ENCODE measurements at places on chromosomes 6 and 20. TPM values are rescaled to one million over a fixed set of nuclear protein-coding genes. Genes with fewer than 3 reads are reported as not detected.

- DNase-seq, result peak; percentile 47
- no peaks in the 10 kb centered on the region for H3K4me1 ChIP-seq
- no peaks in the 10 kb centered on the region for H3K27me3 ChIP-seq
- no peak overlapping the region for H3K4me3 ChIP-seq
- H3K36me3 ChIP-seq, result no peaks in the 10 kb centered on the region
These were observed 647.8 kb downstream of the CD109 start for GRCh38 chr6:74343804-74344203.

- peak; percentile 35 for DNase-seq
- H3K4me1 ChIP-seq, result peaks cover 27% of the 10 kb centered on the region
- H3K27me3 ChIP-seq, result no peaks in the 10 kb centered on the region
- no peaks in the 10 kb centered on the region for H3K36me3 ChIP-seq
- no peak overlapping the region for H3K4me3 ChIP-seq
- H3K27ac ChIP-seq, result peak overlapping the region; percentile 89
These were observed 150.4 kb upstream of the HMGN3 start for GRCh38 chr6:79384845-79385244.

GRCh38 chr6:116949964-116950363 is 72.9 kb downstream of the RFX6 start:
- H3K4me3 ChIP-seq, result no peak overlapping the region
- peaks cover 18% of the 10 kb centered on the region for H3K4me1 ChIP-seq
- DNase-seq, result no peak
- no peaks in the 10 kb centered on the region for H3K36me3 ChIP-seq

GRCh38 chr20:33091693-33092092 is 12.2 kb downstream of the BPIFB4 start:
- no peak for DNase-seq
- peaks cover 37% of the 10 kb centered on the region for H3K27me3 ChIP-seq
- H3K4me1 ChIP-seq, result no peaks in the 10 kb centered on the region

- peak; percentile 45 for DNase-seq
- H3K27me3 ChIP-seq, result no peaks in the 10 kb centered on the region
- no peaks in the 10 kb centered on the region for H3K36me3 ChIP-seq
- no peak overlapping the region for H3K27ac ChIP-seq
These were observed 2.7 kb upstream of the DTD1 start for GRCh38 chr20:18585134-18585533.

DNA sequence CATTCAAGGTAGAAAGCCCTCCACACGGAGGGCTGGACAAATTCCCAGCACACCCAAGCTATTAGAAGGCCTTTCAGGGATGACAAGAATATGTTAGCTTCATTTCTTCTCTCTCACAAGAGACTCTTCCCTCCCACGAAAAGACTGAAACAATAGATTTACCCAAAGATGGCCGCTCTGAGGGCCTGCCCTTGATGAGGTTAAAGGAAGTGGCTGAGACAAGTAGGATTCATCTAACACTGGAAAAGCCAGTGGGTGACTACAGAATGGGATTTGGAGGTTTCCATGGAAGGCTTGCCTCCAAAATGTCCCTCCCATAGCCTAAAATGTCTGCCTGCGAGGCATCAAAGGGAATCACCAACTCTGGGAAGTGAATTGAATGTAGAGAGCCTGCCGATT is 277.6 kb downstream of the CLIC5 start:
- no peaks in the 10 kb centered on the region for H3K36me3 ChIP-seq
- H3K27me3 ChIP-seq, result no peaks in the 10 kb centered on the region
- no peaks in the 10 kb centered on the region for H3K4me1 ChIP-seq

GRCh38 chr6:2579241-2579761 is 171.4 kb downstream of the MYLK4 start:
- DNase-seq, result no peak
- H3K4me1 ChIP-seq, result peaks cover 14% of the 10 kb centered on the region
- peak overlapping the region; percentile 52 for H3K27ac ChIP-seq
- no peak overlapping the region for H3K4me3 ChIP-seq
- H3K27me3 ChIP-seq, result no peaks in the 10 kb centered on the region

GRCh38 chr6:127188744-127189143 is 70.3 kb downstream of the RSPO3 start:
- no peaks in the 10 kb centered on the region for H3K4me1 ChIP-seq
- H3K27me3 ChIP-seq, result 0 out of 2 replicates have a peak, but pooled peaks cover under 1% of the 10 kb centered on the region
- H3K4me3 ChIP-seq, result no peak overlapping the region
- no peak overlapping the region for H3K27ac ChIP-seq
- H3K36me3 ChIP-seq, result no peaks in the 10 kb centered on the region

- H3K4me3 ChIP-seq, result peak overlapping the region; percentile 56
- H3K27me3 ChIP-seq, result no peaks in the 10 kb centered on the region
- DNase-seq, result peak; percentile 74
These were observed 98.3 kb downstream of the SOD2 start for GRCh38 chr6:159594750-159595117.

- no peak for DNase-seq
- H3K36me3 ChIP-seq, result no peaks in the 10 kb centered on the region
- no peaks in the 10 kb centered on the region for H3K27me3 ChIP-seq
- H3K4me3 ChIP-seq, result no peak overlapping the region
- peaks cover 12% of the 10 kb centered on the region for H3K4me1 ChIP-seq
These were observed 190.8 kb upstream of the BMP2 start for GRCh38 chr20:6576726-6577125.

DNA sequence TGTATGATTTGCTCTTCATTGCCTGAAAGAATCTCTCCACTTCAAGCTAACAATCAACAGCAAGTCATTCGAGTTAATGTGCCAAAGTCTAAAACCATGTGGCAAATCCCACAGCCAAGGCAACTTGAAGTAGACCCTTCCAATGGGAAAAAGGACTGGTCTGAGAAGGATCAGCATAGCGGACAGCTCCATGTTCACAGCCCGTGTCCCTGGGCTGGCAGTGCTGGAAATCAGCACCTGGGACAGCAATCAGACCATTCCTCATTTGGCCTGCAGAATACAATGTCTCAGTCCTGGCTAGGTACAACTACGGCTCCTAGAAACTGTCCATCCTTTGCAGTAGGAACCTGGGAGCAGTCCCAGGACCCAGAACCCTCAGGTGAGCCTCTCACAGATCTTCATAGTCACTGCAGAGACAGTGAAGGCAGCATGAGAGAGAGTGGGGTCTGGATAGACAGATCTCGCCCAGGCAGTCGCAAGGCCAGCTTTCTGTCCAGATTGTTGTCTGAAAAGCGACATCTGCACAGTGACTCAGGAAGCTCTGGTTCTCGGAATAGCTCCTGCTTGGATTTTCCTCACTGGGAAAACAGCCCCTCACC is 1.1 kb downstream of the GJA10 start:
- no peaks in the 10 kb centered on the region for H3K27me3 ChIP-seq
- H3K4me3 ChIP-seq, result no peak overlapping the region
- no peaks in the 10 kb centered on the region for H3K4me1 ChIP-seq
- H3K27ac ChIP-seq, result no peak overlapping the region

GRCh38 chr6:79544939-79545450 is 7.8 kb upstream of the LCA5 start:
- no peaks in the 10 kb centered on the region for H3K36me3 ChIP-seq
- H3K27ac ChIP-seq, result peak overlapping the region; percentile 86
- peaks cover 18% of the 10 kb centered on the region for H3K4me1 ChIP-seq
- peak; percentile 93 for DNase-seq

DNA sequence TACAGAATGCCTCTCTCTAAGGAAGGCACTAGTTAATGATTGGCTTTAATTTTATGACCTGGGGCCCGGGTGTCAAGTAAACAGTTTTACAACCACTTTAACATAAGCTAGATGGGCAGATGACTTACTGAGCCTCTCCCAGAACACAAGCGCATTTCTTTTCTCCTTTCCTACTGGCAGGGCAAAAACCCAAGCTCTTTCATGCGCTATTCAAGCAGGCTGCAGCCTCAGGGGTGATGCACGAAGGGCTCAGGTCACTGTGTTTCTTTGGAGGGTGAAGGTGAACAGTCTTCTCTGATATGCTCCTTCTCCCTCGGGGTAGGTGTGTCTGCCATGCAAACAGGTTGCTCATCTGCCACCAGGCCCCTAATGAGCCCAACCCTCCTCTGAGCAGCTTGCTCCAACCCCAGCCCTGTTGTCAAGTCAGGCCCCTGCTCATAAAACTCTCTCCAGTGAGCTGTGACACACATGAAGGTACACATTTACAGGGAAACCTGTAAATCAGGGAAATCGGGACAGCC is 73.5 kb upstream of the CDH4 start:
- no peak overlapping the region for H3K4me3 ChIP-seq
- H3K36me3 ChIP-seq, result no peaks in the 10 kb centered on the region
- no peak for DNase-seq

DNA sequence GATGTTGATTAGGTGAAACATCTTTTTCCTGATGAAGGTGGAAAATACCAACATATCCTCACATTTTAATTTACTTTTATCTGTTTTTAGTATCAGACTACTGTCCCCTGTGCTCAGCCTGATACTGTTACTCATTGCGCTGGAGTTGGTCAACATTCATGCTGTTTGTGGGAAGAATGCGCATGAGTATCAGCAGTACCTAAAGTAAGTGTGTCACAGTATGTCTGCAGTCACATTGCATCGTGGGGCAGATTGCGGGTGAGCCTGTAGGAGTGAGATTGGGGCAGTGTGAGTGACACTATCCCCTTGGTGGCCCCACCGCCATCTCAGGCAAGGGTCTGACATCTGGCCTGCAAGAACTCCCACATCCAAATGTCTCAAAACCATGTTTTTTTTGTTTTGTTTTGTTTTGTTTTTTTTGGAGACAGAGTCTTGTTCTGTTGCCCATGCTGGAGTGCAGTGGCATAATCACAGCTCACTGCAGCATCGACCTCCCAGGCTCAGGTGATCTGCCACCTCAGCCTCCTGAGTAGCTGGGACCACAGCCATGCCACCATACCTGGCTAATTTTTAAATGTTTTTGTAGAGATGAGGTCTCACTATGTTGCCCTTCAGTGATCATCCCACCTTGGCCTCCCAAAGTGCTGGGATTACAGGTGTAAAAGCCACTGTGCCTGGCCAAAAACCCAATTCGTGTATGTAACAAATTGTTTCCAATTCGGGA is 27.8 kb downstream of the ERMARD start:
- no peaks in the 10 kb centered on the region for H3K27me3 ChIP-seq
- H3K27ac ChIP-seq, result no peak overlapping the region
- no peak overlapping the region for H3K4me3 ChIP-seq
- no peaks in the 10 kb centered on the region for H3K4me1 ChIP-seq
- DNase-seq, result no peak

DNA sequence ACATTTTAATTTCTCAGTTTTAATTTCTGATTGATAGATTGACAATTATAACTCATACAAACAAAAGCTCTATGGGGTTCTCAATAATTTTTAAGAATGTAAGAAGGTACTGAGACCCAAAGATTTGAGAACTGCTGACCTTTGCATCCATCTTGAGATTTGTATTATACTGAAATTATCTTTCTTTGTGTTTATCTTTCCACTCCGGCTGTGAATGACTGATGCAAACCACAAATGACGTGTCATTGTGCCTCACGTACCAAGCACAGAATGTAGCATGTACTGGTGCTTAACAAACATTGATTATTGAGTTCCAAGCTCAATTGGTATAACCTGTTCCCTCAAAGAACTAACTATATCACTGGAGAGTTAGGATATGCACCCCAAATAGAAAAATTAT is 152.1 kb upstream of the SMLR1 start:
- H3K27me3 ChIP-seq, result no peaks in the 10 kb centered on the region
- H3K36me3 ChIP-seq, result no peaks in the 10 kb centered on the region
- peaks cover 11% of the 10 kb centered on the region for H3K4me1 ChIP-seq

NMBR gene
- not detected for total RNA-seq

All from PC-3 (cell line).